Fibroblast of gingiva (primary cell): ENCODE measurements at places on chromosomes 2 and 18.

GRCh38 chr2:218716070-218716469 is 5.4 kb downstream of the TTLL4 start:
- DNase-seq: peak; percentile 72

DNA sequence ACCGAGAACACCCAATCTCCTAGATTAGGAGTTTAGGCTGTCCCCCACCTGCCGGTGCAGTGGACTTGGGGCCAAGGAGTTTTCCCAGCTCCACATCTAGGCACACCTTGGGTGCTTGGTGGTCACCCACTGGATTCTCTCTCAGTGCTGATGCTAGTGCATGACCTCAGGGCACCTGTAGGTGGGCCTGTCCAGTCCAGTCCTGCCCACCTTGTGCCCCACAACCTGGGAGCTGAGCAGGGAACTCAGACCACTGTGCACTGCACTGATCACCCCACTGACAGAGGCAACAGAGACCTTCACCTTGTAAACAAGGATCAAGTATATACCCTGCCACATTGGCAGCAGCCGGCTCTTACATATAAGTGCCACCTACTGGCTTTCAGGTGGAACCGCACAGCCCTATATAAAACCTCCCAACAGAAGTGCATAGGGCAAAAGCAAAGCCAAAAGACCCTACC is 12.7 kb upstream of the CDH19 start:
- DNase-seq: no peak

DNA sequence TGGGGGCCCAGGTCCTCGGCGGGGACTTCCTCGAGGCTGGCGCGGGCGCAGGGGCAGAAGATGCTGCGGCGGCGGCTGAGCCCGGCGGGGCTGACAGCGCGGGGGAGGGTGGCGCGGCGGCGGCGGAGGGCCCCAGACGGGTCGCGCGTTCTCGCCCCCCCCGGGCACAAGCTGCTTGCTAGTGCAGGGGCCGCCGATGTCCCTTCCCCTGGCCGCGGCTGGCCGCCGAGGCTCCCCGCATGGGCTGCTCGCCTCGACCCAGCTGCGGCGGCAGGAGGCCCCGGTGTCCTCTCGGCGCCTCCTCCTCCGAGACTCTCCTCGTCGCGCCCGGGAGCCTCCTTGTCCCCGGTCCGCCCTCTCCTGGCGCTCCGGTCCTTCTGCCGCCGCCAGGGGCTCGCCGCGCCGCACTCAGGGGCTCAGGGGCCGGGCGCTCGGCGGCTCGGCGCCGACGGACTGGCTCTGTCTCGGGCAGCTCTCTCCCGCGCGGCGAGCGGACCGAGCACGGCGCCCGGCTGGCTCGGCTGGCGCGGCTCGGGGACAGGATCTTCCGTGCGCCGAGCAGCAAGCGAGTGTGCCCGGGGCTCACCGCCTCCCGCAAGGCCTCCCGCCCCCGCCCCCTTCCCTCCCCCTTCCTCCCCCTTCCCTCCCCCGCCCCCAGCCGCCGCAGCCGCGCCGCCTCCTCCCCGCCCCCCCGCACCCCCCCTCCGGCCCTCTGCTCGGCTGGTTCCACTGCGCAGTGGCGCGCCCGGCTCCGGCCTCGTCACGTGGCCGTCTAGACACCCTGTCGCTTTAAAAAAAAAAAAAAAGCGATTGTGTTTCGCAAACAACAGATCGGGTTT is 902 bp upstream of the SMAD7 start:
- peak; percentile 90 for DNase-seq

DNA sequence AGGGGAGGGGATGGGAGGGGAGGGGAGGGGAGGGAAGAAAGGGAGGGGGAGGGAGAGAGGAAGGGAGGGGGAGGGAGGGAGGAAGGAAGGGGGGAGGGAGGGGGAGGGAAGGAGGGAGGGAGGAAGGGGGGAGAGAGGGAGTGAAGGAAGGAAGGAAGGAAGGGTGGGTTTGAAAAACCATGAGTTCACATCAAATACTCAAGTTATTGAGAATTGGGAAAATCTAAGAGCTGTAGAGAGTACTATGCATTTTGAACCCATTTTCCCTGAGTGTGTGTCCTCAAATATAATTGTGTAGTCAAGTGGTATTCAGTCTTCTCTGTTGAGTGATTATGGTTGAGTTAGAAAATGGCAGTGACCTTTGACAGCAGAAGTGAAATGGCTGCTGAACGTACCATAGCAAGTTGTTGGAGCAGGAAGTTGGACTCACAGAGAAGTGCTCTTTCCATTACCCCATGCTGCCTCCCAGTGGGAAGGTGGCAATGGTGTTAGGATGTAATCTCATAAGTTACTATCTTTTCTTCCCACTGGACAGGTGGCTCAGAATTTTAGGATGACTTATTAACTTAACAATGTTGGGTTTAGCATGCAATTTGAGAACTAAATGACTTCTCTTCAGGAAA is 214.6 kb downstream of the SETBP1 start:
- DNase-seq: peak; percentile 50

DNA sequence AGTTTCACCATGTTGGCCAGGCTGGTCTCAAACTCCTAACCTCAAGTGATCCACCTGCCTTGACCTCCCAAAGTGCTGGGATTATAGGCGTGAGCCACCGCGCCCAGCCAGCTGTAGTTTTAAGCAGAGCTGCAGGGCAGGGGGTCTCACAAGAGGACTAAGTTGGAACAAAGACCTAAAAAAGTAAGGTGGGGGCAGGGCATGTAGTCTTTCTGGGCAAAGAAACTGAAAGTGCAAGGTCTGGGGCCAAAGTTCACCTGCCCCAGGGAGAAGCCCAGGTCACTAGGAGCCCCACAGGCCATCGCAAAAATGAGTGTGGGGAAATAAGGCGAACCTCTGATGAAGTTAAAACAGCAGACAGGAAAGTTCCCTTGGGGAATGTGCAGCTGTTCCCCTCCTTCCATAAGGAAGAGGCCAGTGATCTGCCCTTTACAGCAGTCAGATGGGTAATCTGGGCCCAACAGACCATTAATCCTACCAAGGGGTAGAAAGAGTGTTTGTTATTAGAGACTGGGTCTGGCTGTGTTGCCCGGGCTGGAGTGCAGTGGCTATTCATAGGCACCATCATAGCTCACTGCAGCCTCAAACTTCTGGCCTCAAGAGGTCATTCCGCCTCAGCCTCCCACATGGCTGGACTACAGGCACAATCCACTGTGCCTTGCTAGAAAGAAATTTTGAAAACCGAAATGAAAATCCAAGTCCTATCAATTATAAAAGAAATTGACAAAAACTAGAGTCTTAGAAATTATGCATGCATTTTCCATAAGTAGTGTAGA is 2.8 kb downstream of the SCLY start:
- DNase-seq: no peak

GRCh38 chr2:31070339-31071125 is 67.7 kb downstream of the GALNT14 start:
- peak; percentile 26 for DNase-seq

DNA sequence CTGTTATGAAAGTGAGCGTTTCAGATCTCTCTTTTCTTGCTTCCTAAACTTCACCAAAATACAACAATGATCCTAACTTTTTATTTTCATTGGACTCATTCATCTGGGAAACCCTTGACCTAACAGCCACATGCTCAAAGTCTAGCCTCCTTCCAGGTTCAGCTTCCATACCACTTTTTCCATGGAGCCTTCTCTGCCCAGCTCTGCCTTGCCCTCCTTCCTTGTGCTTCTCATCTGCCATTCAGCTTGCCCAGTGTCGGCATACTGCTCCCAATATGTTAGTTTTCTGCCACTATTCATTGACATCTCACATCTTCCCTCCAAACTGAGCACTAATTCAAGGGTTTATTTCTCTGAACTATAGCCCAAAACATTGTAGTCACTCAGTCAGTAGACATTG is 214.7 kb downstream of the RAD51AP2 start:
- no peak for DNase-seq

DNA sequence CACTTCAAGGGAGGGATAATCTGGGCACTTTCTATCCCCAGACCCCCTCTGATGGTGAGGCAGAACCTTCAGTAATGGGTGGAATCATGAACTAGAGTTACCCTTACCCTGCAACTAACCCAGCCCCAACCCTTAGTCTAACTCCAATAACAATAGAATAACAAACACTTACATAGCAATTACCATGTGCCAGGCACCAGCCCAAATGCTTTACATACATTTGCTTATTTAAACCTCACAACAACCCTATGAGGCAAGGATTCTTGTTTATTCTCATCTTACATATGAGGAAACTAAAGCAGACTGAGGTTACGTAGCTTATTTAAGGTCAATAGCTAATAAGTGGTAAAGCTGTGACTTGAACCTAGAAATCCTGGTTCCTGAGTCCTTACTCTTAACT is 132.8 kb downstream of the CYP26B1 start:
- DNase-seq: no peak

DNA sequence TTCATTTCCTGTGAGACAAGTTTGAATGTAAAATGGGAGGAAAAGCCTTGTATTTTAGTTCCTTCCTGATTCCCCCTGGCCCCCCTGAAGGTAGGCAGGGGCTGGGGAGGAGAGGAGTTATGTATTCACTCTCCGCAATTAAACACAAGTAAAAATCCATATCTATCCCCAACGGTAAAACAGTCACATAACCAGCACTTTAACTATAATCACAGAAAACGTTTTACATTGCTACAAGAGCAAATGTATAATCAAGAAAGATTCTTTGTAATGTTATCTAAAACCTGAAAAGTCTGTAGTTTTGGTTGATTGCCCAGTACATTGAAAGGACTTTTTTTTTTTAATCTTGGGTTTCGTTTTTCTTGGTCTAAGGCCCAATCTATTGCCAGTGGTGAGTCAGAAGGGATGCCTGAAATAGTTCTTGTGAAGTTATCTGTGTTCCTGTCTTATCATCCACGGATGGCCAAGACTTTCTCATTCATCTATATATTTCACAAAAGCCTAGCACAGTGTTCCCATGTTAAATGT is 34.5 kb upstream of the CCNYL1 start:
- peak; percentile 63 for DNase-seq

DNA sequence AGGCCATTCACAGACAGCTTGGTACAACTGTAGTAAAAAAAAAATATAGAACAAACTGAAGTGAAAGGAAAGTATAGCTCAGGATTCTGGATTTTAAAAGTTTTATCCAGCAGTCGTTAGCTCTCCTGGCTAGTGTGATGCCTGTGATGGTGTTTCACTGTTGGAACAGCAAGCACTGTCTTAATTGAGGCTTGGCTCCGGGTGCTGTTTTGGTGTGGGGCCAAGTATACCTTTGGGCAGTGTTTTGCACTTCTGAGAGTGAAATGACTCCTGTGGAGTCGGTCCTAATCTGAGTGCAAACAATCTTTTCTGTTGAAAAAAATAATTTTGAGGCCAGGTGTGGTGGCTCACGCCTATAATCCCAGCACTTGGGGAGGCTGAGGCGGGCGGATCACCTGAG is 28.7 kb upstream of the RAB1A start:
- no peak for DNase-seq

DNA sequence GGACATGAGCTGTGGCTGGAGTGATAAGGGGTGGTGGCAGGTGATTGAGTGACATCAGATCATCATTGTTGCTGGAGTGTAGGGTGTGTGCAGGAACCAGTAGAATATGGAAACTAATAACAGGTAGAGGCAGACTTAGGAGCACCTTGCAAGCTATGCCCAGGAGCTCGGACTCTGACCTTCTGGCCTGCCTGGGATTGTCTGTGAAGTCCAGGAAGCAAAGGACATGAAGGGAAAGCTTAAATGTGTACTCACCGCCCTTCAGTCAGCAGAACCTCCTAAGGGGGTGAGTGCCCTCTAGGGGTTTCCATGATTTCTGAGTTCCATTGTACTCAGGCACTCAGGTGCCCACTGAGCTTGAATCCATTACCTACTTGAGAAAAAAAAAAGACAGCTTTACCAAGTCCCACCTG is 104.2 kb downstream of the CRIM1 start:
- DNase-seq: peak; percentile 36

GRCh38 chr2:210318891-210319290 is 3.9 kb upstream of the MYL1 start:
- DNase-seq: no peak

- DNase-seq: no peak
Measured at GRCh38 chr2:64274399-64275173, 130.4 kb upstream of the PELI1 start.

DNA sequence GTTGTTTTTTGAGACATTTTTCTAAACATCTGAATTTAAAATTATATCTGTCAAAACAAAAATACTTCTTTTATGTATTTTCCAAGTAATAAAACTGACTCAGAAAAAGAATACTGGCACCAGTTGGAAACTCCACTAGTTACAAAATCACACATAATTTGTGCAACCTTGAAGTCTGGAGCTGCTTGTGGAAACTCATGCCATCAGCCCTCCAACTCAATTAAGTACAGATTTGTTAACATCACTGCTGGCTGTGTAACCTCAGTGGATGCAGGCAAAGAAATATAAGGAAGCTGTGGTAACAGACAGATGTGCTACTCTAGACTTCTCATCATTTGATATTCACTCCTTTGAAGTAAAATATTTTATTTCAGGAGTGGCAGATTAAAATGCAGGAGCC is 30.0 kb upstream of the RAPH1 start:
- peak; percentile 32 for DNase-seq

GRCh38 chr18:52408800-52409302 is 68.9 kb downstream of the DCC start:
- DNase-seq: no peak

- DNase-seq: no peak
Measured at GRCh38 chr2:112821142-112821541, 15.4 kb downstream of the IL1B start.

DNA sequence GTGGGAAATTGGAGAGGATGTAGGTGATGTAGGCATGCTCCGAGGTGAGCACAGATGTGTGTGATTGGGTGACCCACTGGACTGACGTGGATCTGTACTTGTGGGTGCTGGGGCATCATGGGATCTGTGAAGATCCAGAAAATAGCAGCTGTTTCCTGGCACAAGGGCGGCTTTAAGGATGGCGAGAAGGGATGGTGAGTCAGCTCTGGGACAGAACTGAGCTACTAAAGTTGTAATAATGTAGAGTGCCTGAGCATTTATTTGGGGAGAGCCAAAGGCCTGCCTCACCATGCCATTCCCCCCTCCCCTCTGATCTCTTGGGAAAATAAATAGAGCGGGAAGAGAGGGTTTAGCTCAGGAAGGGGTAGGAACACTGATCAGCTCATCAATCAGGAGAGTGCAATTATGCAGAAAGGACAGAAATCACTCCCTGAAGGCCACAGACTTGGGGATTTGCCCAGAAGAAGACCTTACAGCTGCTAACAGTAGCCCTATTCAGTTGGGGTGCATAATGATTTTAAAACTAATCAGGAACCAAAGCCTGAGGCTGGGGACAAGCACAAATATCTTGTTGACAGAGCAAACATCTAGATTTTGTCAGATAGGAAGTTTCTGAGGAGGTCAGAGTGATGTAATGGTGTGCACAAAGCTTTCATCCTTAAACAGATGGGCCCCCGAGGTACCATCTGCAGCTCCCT is 30.3 kb downstream of the TANC1 start:
- DNase-seq: peak; percentile 24
